ENCODE measurements at places on chromosomes 12 and 14. TPM values are rescaled to one million over a fixed set of nuclear protein-coding genes. Genes with fewer than 3 reads are reported as not detected.

- DNase-seq = no peak
Measured at GRCh38 chr14:24816011-24816928, 182.3 kb upstream of the GZMB start.

- no peak for DNase-seq
Measured at GRCh38 chr12:115209230-115209629, 525.3 kb upstream of the TBX3 start.

The CLEC4D gene
- total RNA-seq = not detected

DNA sequence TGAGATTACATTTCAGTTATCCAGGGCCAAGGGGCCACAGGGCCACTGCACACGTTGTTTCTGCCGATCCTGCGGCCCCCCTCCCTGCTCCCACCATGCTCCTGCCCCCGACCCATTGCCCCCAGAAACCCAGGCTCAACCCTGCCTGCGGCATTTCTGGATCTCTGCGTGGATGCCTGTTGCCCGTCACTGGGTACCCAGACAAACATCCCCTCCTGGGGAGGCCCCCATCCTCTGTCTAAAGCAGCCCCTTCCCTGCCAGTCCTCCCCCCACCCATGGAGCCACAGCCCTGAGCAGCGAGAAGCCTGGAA, 326.4 kb upstream of the SFSWAP start:
- no peak for DNase-seq

- no peak for DNase-seq
Measured at GRCh38 chr12:1890119-1890703, 28.2 kb downstream of the CACNA2D4 start.

DNA sequence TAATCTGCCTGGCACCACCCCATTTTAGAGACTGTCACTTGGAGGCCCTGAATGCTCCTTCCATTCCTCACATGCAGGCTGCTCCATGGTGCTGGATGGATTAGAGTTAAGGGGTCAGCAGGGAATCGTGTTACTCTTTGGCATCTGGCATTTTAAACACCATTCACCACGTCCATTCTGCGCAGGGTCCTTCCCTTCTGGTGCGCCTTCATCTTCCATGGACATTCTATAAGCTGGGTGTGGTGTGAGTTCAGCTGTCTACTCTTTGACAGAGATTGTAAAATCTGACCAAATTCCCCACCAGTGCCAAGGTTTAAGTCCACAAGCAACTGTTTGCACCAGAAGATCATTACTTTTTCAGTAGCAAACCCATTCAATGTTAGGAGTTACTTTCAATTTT, 47.8 kb downstream of the GIT2 start:
- no peak for DNase-seq

The IAPP gene
- not detected for total RNA-seq

The KANSL2 gene
- 70.3 TPM for total RNA-seq

GRCh38 chr12:62631471-62632410, 165.1 kb downstream of the MON2 start:
- peak; percentile 83 for DNase-seq

GRCh38 chr12:61523276-61523992, 736.8 kb upstream of the USP15 start:
- DNase-seq = no peak

DNA sequence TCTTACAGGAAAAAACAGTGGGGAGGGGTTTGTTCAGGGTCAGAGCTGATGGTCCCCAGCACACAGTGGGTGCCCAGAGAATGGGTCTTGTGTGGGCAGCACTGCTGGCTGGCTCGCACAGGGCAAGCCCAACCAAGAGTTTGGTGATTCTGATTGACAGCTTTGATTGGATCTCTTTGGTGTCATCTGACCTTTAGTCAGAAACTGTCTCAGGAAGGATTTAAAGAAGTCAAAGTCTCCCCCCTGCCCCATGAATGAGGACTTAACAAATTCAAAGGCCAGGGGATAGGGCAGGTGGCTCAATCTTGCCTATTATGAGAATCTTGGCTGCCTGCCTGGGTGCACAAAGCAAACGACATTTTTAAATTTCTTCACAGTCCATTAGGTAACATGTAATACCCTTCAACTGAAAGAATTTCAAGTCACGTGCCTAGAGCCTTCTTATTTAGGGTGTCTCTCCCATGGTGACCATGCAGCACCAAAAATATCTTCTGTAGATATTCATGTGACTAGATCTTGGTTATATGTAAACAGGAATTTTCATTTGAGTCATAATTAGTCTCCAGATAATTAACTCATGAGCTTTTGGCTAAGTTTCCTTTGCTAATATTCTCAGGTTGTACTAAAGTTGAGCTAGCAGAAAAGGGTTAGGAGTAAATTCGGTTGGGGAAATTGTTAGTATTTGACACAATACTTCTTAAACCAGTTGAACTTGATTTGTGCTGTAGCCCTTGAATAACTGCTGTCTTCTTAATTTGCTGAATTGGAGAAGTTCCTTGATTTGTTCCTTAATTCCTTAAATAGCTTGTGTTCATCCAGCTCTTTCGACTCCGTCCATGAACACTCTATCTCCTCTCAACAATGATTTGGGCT, 54.5 kb upstream of the HECTD1 start:
- DNase-seq = no peak

GRCh38 chr12:49339464-49339861, 2.5 kb upstream of the C1QL4 start:
- no peak for DNase-seq

DNA sequence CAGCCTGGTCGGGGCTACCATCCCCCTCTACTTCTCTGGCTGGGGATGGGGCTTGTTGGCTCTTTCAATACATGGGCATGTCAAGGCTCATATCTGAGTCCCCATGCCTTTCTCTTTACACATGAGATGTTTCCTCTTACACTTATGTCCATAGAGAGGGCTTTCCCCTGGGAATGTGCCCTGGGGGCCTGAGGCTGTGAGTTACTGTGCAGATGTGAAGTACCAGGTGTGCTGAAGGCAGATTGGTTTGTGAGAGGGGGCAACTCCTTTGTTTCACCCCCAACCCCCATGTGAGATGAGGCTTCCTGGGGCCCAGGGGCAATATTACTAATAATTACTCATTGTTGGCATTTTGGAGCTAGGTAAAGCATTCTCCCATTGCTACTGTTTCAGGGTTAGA, 32.8 kb downstream of the NRXN3 start:
- no peak for DNase-seq

GRCh38 chr12:95465275-95465674, 8.7 kb upstream of the METAP2 start:
- DNase-seq = no peak

- DNase-seq = no peak
Measured at GRCh38 chr12:96366381-96366654, 33.9 kb downstream of the CDK17 start.

GRCh38 chr12:42097971-42098370, 46.7 kb downstream of the GXYLT1 start:
- DNase-seq = no peak

- DNase-seq = no peak
Measured at GRCh38 chr14:96357216-96357615, 5.9 kb downstream of the ATG2B start.

GRCh38 chr14:61050417-61050816, 69.4 kb downstream of the SLC38A6 start:
- DNase-seq = no peak

- DNase-seq = no peak
Measured at GRCh38 chr14:58537004-58537403, 100.8 kb upstream of the DACT1 start.

- DNase-seq = peak; percentile 52
Measured at GRCh38 chr14:67410313-67410712, 1.7 kb downstream of the PLEK2 start.

The HOXC10 gene
- total RNA-seq = 14.0 TPM

The DHRS2 gene
- 0.21 TPM for total RNA-seq

The RIN3 gene
- total RNA-seq = 2.1 TPM

DNA sequence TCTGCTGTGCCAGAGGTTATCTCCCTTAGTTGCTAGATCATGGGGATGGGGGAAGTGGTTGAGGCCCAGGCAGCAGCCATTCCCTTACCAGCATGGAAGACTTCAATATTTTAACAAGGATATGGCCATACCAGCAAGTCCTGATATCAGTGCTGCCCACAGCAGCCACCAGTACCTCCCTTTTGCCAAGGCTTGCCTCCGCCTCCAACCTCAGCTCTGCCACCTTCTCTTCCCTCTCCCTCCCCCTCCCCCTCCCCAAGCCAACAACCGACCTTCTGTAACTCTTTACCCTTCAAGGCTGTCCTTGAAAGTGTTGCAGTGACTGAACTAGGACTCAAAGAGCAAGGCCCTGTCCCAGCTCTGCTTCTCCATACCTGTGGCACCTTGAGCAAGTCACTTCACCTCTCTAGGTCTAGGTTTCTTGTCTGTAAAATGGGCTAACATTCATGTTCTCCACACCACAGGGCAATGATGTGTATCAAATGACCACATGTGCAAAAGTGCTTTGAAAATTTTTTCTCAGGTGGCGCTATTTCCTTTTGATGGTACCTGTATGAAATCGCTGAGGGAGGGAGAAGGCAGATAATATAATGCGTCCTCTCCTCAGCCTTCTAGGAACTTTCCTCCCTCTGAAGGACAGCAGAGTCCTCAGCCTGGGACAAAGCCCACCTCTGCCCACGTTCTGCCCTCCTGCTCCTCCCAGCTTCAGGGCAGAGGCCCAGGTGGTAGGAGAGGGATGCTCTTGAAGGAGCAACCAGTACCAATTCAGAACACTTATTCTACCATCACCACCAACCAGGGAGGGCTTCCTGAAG, 14.7 kb downstream of the PLEKHG6 start:
- no peak for DNase-seq

DNA sequence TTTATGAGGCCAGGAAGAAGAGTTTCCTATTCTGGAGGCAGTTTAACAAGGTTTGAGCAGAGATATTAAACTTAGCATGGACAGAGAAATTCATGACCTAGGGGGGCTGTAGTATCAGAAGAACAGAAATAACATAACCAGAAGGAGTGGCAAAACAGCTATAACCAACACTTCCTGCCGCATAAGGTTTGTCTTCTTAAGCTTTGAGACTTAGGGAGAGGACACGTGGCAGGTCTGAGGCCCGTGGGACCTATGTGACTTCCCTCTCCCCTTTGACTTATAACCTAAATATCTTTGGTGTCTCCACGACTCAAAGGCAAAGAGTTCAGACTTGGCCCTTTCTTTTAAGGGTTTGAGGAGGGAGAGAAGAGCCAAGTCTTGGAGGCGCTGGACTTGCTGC, 119.1 kb upstream of the PZP start:
- DNase-seq = no peak

- no peak for DNase-seq
Measured at GRCh38 chr12:49543221-49543913, 4.5 kb downstream of the KCNH3 start.

DNA sequence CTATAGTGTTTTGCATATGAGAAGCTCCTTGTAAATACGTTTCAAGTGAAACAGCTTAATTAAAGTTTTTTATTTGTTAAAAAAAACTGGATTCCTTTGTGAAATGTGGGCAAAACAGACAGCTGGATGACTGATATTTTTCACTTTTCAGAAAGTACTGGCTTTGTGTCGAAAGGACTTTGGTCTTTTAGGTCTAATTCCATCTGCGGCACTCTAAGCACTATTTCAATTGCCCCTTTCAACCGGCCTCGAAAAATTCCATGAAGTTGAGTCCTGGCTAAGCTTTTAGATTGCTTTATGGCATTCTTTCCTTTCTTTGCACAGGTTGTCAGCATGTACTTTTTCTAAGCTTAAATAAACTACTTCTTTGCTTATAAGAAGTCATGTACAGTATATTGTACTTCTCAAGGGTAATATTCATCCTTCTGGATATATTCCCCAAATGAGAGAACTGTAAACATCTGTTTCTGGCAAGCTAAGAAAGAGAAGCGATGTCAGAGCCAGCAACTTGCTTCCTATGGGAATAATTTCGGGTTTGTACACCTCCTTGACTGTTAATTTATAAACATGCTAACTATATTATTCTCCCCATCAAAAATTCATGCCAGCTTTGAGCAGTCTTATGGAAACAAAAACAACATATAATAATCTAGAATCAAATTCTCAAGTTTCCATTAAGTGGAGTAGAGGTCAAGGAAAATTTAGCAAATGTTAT, 611.3 kb downstream of the ETNK1 start:
- no peak for DNase-seq

DNA sequence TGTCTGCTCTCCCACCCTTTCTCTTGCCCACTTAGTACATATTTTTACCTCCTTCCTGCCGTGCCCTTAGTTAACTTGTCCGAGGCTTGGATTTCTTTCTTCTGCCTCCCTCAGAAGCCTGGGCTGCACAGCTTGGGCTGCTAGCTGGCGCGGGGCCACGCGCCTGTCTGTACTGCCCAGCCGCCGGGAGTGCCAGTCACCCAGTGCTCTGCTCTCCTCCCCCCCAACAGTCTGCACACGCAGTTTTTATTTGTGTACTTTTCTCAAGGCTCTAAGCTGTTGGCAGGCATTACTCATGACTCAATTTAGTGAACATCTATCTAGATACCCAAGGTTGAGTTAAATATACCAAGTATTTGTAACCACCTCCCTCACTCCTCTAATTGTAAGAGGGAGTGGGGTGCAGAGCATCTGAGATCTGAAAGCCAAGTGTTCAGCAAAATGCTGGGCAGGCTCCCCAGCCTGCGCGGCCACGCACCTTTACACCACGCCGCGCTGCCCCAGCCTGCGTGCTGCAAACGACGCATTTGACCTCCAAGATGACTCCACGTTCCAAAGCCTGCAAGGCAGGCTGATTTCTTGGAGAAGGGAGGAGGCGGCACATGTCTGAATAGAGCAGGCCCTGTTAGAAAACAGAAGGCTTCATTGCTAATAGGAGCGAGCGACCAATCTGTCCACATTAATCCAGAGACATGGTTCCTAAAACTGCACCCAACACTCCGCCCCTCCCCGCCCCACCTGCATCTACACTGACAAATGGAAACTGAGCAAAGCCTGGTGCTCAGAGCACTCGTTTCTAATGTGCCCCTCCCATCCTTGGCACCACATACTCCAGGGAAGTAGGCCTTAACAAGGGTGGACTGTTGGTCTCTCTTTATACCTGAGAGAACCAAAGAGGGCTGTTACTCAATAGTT, 18.2 kb upstream of the CACNA2D4 start:
- DNase-seq = no peak

DNA sequence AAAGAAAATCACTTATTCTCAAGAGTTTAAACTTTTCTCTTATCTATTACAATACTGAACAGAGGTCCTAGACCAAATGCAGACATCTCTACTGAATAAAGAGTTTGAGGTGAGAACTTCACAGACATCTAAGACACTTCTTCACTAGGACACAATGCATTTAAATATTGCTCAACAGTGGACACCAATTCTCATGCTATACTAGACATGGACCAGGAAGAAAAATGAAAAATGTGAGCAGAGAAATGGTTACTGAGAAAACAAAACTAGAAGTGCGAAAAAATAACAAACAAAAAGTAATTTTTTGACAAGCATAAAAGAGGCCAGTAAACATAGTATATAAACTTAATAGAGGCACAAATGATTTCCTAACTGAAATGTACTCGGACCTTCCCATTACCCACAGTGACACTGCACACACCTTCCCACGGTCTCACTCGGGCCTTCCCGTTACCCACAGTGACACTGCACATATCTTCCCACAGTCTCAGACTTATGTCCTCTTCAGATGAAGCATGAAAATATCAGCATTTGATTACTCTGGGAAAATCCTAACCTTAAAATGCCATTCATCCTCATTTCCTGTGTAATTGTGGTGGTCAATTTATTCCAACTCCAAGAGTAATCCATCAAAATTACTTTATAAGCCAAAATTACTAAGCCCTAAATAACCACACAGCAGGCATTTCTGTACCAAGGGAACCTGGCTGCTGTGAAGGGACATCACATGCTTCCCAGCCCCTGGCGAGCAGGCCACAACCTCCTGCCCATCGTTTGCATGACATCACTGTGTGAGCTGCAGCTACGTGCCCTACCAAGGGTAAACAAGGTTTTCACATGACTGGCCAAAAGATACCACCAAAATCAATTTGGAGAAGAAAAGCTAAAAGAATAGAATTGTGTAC, 6.4 kb downstream of the SLC15A4 start:
- DNase-seq = no peak

Measured in suprapubic skin (tissue), 4 donors.